ENCODE measurements at places on chromosomes 12 and 14.
A peak's percentile ranks its signal among the peaks of the same experiment; 100 is the strongest.

- DNase-seq, result no peak
These were observed 172.8 kb downstream of the ETV6 start for GRCh38 chr12:11822081-11822834.

DNA sequence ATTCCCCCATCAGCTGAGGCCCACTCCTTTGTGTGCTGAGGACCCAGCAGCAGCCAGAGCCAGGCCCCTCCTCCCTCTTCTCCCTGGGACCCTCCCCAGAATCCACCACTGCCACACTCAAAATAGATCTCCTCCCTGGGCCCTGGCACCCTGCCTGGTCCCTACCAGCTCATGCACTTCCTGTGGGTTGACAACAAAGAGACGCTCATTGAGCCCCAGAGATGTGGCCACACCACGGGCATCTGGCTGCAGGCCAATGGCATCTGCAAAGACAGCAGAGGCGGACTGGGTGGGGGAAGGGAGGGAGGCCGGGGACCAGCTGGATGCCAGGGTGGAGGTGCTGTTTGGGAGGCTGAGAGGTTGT is 16.0 kb upstream of the ENDOU start:
- DNase-seq, result peak; percentile 51

GRCh38 chr12:113227686-113228391 is 6.6 kb downstream of the TPCN1 start:
- no peak for DNase-seq

DNA sequence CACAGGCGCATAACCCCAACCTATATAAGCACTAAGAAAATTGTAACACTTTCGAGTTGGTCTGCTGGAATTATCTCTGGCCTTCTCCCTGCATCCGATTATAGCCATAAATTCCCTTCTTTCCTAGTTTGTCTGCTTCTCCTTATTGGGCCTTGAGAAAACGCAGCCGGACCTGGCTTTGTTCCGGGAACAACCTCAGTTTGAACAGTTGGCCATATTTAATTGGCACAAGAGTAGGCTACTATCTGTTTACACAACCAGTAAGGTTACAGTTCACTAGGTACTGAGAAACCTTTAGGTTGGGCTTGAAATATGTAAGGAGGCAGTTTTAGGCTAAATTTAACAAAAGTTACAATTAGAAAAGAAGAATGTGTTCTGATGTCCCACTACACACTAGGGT is 176.1 kb downstream of the IPO8 start:
- no peak for DNase-seq

DNA sequence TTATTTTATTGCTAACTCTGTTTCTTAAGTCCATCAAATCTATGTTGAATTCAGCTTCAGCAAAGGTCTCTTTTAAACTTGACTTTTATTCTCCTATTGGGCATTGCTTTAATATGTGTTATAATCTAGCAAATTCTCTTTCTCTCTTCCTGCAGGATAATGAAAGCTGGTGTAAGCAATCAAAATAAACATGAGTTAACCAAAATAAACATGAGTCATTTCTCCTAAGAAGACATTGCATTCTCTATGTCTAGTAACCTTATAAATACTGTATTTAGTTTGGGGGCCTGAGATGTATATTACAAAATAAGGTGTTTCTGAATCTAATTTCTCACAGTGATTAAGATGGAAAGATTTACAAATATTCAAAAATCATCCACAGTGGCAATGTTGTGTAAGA is 739.1 kb upstream of the ATXN7L3B start:
- DNase-seq, result no peak

Data from NCI-H1436 (cell line).